ENCODE measurements at places on chromosomes 4 and X. TPM values are rescaled to one million over a fixed set of nuclear protein-coding genes. Genes with fewer than 3 reads are reported as not detected.

GRCh38 chr4:19329631-19330030 lies 922.1 kb upstream of the SLIT2 start:
- no peak for DNase-seq

DNA sequence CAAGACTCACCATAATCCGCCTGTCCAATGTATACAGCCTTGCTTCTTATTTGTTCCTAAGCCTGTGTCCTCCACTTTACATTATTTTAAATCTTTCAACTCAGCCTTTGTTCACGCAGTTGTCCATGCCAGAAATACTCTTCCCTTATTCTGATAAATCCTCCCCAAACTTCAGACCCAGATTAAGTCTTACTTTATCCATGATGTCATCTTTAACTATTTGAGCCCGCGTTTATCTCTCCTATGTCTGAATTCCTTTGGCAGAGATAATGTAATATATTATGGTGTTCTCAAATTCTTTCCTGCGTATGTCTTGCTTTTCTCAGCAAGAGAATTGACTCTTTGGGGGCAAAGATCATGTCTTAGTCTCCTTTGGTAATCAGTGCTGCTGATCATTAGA lies 129.6 kb downstream of the LUZP4 start:
- DNase-seq, result no peak

- DNase-seq, result no peak
Measured at GRCh38 chrX:20418379-20419150, 151.9 kb upstream of the RPS6KA3 start.

Gene IGSF1
- polyA plus RNA-seq, result 0.04 TPM

- no peak for DNase-seq
Measured at GRCh38 chrX:47558436-47558835, 2.6 kb upstream of the ARAF start.

DNA sequence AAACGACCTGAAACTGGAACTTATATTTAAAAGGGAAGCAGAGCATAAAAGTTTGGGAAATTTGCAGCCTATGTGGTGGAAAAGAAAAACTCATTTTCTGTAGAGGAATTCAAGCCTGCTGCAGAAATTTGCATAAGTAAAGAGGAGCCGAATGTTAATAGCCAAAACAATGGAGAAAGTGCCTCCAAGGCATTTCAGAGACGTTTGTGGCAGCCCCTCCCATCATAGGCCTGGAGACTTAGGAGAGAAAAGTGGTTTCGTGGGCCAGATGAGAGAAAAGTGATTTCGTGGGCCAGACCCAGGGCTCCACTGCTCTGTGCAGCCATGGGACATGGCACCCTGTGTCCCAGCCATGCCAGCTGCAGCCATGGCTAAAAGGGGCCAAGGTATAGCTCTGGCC lies 361.9 kb downstream of the PCDH19 start:
- no peak for DNase-seq

DNA sequence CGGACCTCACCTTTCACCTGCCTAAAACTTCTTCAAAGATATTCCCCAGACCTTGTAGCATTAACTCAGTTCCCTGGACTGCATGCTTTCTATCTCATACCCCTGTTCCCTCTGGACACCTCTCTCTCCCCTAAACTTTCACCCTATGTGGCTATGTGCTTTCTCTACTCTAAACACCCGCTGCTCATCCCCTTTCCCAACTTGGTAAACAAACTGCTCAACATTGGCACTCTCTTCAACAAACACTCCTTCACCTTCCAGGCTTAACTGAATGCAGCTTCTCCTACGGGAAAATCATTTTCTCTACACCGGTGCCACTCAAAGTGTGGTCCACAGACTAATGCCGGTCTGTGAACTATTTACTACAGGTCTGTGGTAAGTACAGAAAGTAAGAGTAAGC lies 19.9 kb downstream of the PHF8 start:
- no peak for DNase-seq

Measured in psoas muscle (tissue), 8 donors.